Aorta (tissue), 5 donors: ENCODE measurements at places on chromosomes 5 and 9.

DNA sequence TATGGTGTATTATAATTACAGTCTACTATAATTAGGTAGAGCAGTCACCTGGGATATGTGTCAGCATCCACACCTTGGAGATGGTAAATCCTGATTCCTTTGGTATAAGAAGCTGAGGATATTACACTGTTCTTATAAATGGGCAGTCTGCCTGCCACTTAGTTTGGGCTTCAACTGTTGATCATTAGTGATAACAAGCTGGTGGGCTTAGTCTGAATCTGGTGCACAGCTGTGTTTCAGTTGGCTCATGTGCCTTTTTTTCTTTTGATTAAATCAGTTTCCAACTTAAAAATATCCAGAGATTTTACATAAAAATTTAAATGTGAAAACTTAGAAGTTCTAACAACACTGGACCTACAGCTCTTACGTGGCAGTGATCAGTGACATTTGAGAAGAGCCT lies 21.2 kb downstream of the LVRN start:
- no peak for DNase-seq

- no peak for DNase-seq
Observed at GRCh38 chr5:30103452-30104202, 1089.9 kb upstream of the CDH6 start.

GRCh38 chr9:116298878-116299391 lies 145.3 kb downstream of the PAPPA start:
- no peak for DNase-seq

GRCh38 chr5:59151162-59151889 lies 568.5 kb downstream of the RAB3C start:
- DNase-seq: no peak

GRCh38 chr5:147479444-147479843 lies 30.4 kb downstream of the DPYSL3 start:
- no peak for DNase-seq

DNA sequence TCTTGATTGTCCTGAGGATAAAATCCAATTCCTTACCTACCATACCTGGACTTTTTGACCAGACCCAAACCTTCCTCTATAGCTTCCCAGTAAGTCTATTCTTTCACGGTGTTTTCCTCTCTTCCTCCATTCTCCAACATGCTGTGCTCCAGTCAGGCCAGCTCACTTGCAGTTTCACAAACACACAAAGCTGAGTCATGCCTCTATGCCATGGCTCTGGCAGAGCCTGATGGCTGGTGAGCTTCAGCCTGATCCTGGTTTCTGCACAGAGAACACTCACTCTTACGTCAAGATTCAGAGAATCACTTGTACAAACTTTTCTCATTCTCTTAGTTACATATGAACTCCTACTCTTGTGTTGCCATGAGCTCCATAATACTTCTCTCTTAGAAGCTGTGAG lies 27.7 kb upstream of the PAX5 start:
- no peak for DNase-seq

DNA sequence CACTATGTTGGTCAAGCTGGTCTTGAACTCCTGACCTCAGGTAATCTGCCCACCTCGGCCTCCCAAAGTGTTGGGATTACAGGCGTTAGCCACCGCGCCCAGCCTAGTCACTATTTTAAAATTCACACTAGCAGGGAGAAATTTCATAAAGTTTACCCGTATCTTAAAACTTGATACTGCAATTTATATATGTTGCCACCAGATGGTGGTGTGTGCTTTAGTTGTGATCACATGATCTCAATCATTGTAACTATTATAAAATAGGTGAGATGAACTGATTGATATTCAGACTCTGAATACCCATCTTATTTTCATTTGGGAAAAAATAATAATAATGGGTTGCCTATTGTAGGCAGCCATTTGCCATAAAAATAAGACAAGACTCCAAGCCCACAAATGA lies 1330.4 kb upstream of the WWC1 start:
- no peak for DNase-seq

- no peak for DNase-seq
Observed at GRCh38 chr9:70046274-70047070, 2.8 kb downstream of the MAMDC2 start.

DNA sequence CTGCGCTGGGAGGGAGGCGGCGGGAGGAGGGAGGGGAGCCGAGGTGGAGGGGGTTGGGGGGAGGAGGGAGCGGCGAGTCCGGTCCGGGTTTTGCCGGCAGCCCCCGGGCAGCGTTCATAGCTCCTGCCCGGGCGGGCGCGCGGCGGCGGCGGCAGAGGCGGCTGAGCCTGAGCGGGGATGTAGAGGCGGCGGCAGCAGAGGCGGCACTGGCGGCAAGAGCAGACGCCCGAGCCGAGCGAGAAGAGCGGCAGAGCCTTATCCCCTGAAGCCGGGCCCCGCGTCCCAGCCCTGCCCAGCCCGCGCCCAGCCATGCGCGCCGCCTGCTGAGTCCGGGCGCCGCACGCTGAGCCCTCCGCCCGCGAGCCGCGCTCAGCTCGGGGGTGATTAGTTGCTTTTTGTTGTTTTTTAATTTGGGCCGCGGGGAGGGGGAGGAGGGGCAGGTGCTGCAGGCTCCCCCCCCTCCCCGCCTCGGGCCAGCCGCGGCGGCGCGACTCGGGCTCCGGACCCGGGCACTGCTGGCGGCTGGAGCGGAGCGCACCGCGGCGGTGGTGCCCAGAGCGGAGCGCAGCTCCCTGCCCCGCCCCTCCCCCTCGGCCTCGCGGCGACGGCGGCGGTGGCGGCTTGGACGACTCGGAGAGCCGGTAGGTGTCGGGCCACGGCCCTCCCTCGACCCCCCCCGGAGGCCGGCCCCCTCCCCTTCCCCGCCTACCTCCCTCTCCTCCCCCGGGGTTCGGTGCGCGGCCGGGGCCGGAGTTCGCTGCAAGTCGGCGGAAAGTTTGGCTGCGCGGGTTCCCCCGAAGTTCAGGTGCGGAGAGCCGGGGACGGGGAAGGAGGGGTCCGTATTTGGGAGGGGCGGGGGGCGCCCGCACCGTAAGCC lies at the start of gene CXXC5:
CXXC5 (plus strand) TSS at position 145 of the 877 bp plus-strand sequence. CDS start 32,175 bp downstream, outside the sequence.
- peak; percentile 96 for DNase-seq

DNA sequence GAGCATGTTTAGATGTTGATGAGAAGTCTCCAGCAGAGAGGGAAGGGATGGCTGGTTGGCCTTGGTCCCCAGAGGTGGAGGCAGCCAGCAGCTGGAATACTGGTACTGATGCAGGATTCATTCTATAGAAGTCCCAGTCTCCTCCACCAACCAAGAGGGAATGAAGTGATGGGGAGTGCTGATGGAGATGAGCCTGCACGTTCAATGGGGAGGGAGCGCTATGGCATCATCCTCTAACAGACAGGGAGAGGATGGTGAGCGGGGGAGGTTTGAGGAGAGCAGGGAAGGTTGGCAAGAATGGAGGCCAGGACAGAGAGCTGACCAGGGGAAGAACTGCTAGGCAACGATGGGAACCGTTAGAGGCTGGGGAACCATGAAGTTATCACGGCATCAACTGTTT lies 159.8 kb upstream of the MVB12B start:
- no peak for DNase-seq

- DNase-seq: no peak
Observed at GRCh38 chr9:131636593-131636992, 91.3 kb downstream of the PRRT1B start.

DNA sequence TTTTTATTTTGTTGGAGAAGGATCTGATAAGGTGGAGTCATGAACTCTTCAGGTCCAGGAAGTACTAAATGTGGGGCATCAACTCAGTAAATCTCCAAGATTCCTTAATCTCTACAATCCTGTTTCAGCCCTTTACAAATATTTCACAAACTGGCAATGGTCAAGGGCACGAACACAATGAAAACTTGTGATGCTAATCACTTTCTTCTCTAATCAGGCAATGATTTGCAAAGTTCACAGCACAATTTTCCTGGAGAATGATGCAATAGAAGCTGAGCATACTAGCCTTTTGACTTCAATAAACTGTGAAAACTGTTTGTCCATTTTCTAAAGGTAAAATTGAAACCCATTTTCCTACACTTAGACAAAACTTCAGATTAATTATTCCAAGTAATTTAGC lies 16.9 kb downstream of the GDF9 start:
- no peak for DNase-seq

DNA sequence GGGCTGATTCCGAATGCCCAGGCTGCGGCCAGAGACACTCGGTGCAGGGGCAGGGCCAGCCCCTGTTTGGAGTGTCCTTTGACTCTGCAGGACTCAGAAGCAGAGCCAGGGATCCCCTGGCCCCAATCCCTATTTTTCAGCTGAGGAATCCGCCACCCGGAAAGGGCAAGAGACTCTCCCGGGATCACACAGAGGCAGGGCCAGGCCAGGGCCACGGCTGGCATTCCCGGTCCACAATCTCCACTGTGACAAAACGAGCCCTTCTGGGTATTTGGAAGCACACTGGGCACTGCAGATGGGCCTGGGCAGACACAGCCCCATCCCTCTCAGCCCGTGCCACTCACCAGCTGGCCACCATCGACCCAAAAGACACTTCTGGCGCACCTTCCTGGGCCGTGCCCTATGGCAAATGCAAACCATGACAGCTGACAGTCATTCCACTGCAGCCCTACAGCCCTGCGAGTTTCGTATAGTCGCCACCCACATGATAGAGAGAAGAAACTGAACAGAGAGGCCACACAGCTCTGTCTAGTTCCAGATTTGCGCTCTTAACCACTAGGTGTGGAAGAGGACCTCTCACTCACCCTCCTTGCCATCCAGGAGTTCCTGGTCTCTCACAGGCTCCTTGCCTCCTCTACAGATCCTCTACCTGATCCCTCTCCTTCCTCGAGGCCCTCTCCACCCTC lies 13.3 kb downstream of the NR5A1 start:
- no peak for DNase-seq

DNA sequence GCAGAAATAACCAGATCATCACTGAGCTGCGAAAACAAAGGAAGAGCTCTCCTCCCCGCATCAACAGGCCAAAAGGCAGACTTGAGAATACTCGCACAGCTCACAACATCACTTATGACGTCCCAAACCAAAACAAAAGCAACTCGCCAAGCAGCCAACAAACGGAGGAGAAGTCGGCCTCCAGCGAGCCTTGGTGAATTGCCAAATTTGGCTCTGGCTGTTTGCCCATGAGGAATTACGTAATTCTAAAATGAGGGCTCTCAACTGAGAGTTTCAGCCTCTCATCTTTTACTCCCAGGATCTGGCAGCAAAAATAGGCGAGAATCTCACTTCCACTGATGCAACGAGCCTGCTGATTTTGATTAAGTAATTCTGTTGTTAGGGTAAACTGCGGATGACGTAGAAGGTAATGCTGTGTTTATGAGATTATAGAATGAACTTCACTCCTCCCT lies 51.7 kb upstream of the SEMA6A start:
- DNase-seq: no peak

DNA sequence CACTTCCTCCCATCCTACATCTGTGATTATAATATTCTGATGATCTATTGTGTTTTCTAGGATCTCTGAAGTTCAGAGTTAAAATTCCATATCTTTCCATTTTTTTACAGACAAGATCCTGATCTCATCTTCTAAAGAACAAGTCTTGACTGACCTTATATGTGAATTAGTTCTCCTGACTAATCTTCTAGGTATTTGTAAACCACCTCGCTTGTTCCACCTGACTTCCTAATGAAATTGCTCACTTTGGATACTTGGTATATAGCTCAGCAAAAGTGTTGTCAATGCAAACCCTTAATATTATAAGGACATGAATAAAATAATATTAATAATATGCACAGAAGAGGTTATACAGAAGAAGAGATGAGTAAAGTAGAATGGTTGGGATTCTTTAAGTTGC lies 68.2 kb upstream of the NR4A3 start:
- DNase-seq: no peak

GRCh38 chr5:6496207-6496584 lies 47.5 kb downstream of the UBE2QL1 start:
- DNase-seq: no peak

DNA sequence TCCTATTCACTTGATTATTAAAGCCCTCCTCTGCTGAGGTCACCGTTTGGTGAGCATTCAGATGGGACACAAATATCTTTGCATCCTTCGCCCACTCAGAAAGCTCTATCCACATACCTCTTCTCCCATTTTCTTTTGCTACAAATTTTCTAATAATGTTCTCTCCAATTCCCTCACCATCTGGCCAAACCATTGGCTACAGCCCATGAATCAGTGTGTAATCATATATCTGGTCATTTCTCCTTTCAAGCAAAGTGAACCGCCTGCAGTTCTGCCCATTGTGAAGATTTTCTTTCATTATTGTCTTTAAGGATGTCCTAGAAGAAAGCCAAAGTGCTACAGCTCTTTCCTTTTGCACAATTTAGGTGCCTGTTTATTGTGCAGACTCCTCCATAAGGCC lies 54.2 kb upstream of the DAPK1 start:
- DNase-seq: no peak

DNA sequence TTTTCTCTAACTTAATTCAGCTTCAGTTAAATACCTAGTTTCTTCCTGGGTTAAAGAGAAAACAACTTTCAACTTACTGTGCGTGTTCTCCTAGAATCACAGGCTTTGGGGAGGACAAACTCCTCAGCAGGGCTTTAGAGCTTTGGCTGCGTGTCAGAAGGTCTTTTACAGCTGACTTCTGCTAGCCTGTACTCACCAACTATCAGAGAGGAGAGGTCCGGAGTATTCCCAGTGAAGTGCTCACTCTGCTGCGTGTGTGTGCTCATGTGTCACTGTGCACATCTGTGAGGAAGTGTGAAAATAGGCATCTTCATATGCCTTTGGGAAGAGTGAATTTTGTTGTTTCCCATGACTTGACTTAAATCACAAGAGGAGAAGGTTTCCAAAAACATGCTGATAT lies 423.2 kb upstream of the SGCD start:
- no peak for DNase-seq

DNA sequence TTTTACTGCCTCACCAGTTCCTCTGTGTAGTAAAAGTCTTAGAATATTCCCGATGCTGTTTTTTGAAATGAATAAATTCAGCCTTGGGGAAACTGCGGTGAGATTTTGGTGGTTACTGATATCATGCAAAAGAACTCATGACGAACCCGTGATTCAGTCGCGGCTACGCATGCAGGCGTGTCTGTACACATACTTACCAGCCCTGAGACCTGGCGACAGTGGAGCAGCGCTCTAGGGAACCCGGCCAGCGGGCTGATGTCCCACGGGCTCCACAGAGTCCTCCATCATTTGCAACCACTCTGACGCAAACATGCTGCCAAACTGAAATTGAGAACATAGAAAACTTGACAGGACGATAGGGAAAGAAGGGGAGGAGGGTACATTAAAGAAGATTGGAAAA lies 315.6 kb upstream of the DAB2 start:
- DNase-seq: no peak

GRCh38 chr9:120718316-120718715 lies 4.0 kb upstream of the MEGF9 start:
- no peak for DNase-seq

GRCh38 chr5:44949687-44950086 lies 140.9 kb downstream of the MRPS30 start:
- no peak for DNase-seq

GRCh38 chr9:88920645-88921044 lies 70.6 kb upstream of the S1PR3 start:
- DNase-seq: no peak
